ENCODE measurements at places on chromosomes 3 and 15. TPM values are rescaled to one million over a fixed set of nuclear protein-coding genes. Genes with fewer than 3 reads are reported as not detected.

UACA gene
- total RNA-seq = 92.7 TPM

COL6A5 gene
- 0.41 TPM for total RNA-seq

ZMAT3 gene
- 26.1 TPM for total RNA-seq

SIDT1 gene
- 4.9 TPM for total RNA-seq

MUC13 gene
- 1.9 TPM for total RNA-seq

C2CD4A gene
- 5.3 TPM for total RNA-seq

ZCWPW2 gene
- 2.0 TPM for total RNA-seq

EPB42 gene
- not detected for total RNA-seq

IL17RD gene
- 18.9 TPM for total RNA-seq

WNT5A gene
- total RNA-seq = 9.9 TPM

DNA sequence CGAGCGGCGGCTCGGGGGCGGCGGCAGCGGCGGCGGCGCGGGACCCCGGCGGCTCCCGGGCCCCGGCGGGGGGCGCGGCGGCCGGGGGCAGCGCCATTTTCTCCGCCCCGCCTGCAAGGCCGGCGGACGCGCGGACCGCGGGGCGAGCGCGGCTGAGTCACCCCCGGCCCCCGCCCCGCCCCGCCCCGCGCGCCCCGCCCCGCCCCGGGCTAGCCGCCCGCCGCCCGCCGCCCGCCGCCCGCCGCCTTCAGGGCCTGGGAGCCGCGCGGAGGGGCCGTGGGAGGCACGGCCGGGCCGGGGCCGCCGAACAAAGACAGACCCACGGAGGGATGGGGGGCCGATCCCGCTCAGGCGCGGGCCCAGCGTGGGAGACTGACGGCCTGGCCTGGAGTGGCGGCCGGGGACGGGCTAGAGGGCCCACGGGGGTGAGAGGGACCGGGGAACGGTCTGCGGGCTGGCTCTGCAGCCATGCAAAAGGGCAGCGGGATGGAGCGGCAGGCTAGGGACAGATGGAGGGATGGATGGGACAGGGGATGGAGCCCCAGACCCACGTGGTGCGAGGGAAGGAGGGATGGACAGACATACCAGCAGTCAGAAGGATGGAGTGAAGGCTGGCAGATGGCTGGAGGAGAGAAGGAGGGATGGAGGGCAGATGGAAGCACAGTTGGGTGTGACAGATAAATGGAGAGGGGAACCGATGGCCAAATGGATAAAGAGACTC is at the start of gene EIF4E3:
Gene EIF4E3 (minus strand): TSS at position 132 of the 721 bp plus-strand sequence. CDS start 35 bp downstream, at position 97.
- DNase-seq = peak; percentile 71

- DNase-seq = no peak
Observed at GRCh38 chr3:105315144-105315543, 51.6 kb upstream of the ALCAM start.

DNA sequence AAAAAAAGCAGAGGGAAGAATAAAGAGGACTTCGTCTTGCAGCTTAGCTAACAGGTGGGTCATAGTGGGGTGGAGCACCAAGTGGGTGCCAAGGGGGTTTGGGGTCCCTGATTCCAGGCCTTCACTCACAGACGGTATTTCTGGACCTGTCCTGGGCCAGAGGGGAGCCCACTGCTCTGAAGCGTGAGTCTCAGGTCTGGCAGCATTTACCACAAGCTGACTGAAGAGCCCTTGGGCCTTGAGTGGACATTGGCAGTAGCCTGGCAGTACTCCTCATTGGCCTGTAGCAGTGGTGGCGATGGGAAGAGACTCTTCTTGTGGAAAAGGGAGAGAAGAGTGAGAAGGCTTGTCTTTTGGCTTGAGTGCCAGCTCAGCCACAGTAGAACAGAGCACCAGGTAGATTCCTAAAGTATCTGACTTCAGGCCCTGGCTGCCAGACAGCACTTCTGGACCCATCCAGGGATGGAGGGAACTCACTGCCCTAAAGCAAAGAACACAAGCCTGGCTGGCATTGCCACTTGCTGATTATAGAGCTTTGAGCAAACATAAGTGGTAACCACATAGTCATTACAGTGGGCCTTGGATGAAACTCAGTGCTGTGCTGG is 72.9 kb downstream of the GLDN start:
- DNase-seq = no peak

- DNase-seq = no peak
Observed at GRCh38 chr15:76978522-76979330, 16.2 kb upstream of the PSTPIP1 start.

GRCh38 chr3:182490596-182491491 is 302.5 kb upstream of the ATP11B start:
- DNase-seq = no peak

- no peak for DNase-seq
Observed at GRCh38 chr3:185716436-185717108, 108.3 kb downstream of the IGF2BP2 start.

DNA sequence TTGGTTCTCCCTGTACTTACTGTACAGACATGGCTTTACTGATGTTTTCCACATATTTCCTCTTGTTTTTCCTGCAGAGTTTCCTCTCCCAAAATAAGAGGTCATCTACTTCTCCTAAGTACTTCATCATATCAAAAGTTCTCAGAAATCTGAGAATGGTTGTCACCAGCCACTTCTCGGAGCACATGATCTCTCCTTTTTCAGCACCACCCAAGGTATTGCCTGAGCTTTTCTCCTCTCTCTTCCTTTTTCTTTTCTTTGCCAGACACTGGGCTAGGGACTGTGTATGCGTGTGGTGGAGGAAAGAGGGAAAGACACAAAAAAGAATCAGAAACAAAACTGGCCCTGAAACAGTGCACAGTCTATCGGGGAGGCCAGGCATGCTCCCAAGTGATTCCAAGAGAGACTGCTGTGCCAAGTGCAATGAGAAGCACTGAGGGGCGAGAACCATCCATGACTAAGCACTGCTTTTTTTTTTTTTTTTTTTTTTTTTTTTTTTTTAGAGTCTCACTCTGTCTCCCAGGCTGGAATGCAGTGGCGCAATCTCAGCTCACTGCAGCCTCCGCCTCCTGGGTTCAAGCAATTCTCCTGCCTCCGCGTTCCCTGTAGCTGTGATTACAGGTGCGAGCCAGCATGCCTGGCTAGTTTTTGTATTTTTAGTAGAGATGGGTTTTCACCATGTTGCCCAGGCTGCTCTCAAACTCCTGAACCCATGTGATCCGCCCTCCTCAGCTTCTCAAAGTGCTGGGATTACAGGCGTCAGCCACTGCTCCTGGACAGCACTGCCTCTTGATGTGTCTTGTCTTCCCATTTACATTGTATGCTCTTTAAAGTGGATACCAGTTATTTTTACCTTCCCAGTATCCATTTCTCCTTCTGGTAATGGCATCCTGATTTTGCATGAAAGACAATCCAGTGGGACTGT is 194.0 kb upstream of the FEZF2 start:
- DNase-seq = peak; percentile 22

GRCh38 chr15:75177360-75178071 is 24.2 kb upstream of the C15orf39 start:
- DNase-seq = no peak

GRCh38 chr3:47846186-47846879 is 43.4 kb downstream of the DHX30 start:
- DNase-seq = no peak

DNA sequence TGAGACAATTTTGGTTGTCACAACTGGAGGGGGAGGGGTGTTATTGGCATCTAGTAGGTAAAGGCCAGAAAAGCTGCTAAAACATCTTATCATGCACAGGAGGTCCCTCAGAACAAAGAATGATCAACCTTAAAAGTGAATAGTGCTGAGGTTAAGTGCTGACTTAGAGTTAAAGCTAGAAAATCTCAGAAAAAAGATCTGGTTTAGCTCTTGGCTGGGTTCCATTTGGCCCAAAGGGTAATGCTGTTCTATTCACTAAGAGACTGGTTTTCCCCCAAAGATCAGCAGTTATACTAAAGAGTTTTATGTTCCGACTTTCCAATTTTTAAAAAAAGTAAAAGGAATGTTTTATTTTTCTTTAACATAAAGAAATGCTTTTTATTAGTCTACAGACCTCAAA is 15.6 kb downstream of the DCBLD2 start:
- no peak for DNase-seq

DNA sequence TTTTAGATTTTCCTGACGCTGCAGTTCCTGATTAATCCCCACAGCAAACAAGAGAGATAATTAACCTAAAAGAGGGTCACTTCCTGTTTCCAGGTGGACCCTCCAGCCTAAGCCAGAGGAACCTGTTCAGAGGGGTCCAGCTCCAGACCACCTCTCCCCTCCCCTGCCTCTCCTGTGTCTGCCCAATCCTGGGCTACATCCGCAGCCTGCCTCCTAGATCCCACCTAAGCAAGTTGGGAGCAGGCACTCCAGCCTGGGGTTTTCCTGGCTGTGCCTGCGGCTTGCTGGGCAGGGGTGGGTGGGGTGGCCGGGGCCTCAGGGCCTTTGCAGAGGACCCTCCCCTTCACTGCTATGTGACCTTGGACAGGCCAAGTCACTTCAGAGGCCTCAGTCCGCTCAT is 178.6 kb upstream of the LINGO1 start:
- no peak for DNase-seq

GRCh38 chr15:90583471-90584252 is 53.9 kb downstream of the CRTC3 start:
- no peak for DNase-seq

DNA sequence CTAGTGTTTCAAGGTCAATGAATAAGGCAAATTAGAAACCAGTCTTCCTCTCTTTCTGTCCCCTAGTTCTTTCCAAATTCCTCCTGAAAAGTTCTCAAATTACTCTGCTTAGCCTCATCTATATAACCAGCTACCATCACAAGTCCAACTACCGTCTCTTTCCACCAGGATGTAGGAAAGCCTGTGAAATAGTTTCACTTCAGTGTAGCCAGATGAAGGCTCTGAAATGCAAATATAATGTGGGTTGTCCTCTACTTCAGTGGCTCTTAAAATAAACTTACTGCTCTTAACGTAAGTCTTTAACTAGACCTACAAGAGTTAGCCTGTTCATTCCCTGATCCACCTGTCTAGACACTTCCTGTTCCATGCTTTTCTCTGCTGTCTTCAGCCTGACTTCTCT is 827.7 kb downstream of the ROBO1 start:
- no peak for DNase-seq

- DNase-seq = no peak
Observed at GRCh38 chr3:24290596-24290995, 204.1 kb downstream of the THRB start.

- no peak for DNase-seq
Observed at GRCh38 chr15:75591655-75592364, 12.7 kb upstream of the PTPN9 start.

- no peak for DNase-seq
Observed at GRCh38 chr3:87101861-87102625, 111.1 kb upstream of the VGLL3 start.

DNA sequence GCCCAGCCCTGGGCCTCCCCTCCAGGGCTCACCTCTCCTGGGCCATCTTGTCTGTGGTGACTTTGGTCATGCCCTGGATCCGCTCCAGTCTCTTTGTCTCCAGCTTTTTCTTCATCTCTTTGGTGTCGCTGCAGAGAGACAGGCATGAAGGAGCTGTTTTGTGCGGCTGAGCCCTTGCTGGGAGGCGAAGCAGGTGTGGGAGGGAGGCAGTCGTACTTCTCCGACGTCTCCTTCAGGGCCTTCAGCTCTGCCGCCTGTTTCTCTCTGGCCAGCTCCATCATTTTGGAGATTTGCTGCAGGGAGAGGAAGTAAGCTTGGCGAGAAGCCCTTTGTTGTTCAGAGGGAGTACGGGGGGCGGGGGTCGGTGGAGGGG is 7.7 kb upstream of the ANKRD63 start:
- no peak for DNase-seq

DNA sequence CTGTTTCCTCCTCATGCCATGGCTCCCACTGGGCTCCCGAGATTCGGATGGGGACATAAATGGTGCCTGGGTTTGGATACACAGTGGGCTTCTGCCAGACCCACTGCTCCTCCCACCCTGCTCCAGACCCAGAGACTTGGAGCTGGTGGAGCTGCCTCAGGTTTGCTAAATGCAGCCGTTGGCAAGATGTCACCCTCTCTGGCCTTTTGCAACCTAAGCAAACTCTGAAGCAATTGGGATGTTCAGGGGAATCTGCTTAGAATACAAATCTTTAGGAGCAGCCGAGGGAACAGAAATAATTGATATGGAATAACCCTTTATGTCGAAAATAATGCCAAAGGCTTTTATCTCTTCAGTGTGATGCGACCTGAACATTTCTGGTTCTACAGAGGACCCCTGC is 33.4 kb downstream of the PRICKLE2 start:
- no peak for DNase-seq

DNA sequence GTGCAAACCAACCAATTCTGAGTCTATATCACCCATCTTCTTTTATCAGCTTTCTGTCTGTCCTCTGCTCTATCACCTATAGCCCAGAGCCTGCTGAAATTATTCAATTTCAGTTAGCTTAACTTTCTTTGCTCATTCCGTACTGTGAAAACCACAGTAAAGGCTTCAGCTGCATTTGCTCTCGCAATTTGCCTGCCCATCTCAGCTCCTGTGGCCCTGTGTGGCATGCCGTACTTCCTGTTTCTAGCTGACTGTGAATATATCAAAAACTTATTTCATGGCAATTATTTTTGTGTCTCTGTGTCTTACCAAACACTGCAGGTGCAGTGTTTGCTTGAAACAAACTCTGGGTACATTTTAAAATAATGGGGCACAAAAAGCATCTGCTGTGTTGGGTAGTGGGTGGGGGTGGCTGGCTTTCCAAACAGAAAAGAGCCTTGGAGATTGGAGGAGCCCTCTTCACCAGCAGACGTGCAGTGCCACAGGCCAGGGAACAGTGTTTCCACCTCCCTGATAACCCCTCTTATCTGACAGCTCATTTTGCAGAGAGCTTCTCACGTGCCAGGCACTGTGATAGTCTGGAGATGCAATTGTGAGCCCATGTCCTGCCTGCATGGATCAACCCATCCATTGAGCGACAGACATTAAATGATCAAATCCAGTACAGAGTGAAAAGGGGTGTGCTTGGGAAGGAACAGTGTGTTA is 45.2 kb downstream of the GASK1A start:
- DNase-seq = no peak

- no peak for DNase-seq
Observed at GRCh38 chr3:64848822-64849221, 161.0 kb upstream of the ADAMTS9 start.

DNA sequence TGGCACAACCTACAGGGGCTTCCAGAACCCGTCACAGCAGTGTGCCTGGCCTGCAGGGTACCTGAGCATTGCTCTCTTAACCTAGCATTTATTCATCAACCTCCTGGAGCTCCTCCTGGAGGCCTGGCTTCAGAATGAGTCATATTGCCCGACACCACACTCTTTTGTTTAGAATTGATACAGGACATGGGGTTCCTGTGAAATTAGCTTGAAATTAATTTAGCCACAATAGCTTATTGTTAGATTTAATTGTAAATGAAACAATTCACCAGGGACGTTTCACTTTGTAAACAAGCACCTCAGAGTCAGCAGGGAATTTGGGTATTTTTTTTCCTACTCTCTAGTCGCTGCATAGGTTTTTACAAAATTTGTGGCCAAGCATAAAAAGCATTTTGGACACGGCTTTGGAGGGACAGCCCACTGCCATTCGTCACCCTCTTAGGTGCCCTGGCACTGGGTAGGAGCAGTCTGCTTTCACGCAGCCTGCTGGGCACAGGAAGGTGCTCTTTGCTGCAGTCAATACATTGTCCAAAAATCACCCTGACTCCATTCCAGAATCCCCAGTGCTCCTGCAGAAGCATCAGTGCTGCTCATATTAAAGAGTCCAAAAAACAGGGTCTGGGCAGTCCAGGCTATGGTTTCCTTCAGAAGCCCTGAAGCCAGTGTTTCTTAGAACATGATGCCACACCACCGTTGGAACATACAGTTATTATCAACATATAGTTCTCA is 60.8 kb upstream of the MEF2A start:
- no peak for DNase-seq

Measured in kidney (tissue), 22 donors.